AG04449 (cell line): ENCODE measurements at places on chromosomes 3 and 15.

DNA sequence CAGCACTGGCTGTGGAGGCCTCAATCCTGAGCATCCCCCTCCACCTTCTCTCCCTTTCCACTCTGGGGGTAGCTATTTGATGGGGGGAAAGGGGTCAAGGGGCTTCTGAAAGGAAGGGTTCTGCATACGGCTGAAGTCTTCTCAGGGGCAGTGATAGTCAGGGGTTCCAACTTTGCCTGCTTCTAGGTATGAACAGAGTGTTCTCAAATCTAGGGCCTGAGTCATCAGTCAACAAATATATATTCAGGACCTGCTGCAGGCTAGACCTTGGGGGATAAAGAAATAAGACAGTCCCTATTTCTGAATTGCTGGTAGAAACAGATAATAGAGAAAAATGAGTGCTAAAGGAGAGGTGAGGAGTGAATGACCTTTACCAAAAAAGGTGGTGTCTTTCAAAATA is 12.8 kb downstream of the RGMA start:
- no peak for DNase-seq

DNA sequence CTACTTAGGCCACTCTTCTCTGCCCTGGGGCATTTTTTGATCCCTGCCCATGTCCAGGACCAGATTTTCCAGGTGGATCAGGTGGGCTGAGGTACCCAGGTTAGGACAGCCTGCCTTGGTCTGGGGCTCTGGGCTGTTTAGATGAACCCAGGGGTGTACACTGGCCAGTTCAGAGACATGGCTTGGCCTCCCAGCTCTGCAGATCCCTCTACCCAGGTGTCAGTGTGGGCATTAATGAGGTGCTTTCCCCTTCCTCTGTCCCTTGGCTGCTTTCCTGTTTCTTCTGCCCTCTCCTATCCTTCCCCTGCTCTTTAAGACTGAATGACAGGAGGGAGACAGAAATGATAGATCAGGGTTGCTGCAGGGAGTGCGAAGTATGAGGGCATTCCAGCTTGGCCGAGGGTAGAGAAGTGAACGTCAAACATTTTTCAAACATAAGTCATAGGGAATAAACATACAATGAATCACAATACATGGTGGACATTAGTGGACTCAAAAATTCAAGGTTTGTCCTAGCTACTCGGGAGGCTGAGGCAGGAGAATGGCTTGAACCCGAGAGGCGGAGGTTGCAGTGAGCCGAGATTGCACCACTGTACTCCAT is 30.5 kb downstream of the RTP1 start:
- DNase-seq, result peak; percentile 46

- DNase-seq, result no peak
These were observed 707.7 kb upstream of the EPHA6 start for GRCh38 chr3:96106701-96107100.

GRCh38 chr3:133375403-133375745 is 24.5 kb upstream of the BFSP2 start:
- no peak for DNase-seq

GRCh38 chr3:161689584-161690298 is 193.1 kb downstream of the OTOL1 start:
- no peak for DNase-seq

GRCh38 chr3:183188895-183189462 is 26.4 kb upstream of the LAMP3 start:
- DNase-seq, result no peak

- DNase-seq, result no peak
These were observed 170.2 kb downstream of the GMNC start for GRCh38 chr3:190692256-190692655.

GRCh38 chr3:10722911-10723310 is 93.1 kb upstream of the SLC6A11 start:
- no peak for DNase-seq

- peak; percentile 24 for DNase-seq
These were observed 14.5 kb downstream of the LAMP3 start for GRCh38 chr3:183148056-183148455.

DNA sequence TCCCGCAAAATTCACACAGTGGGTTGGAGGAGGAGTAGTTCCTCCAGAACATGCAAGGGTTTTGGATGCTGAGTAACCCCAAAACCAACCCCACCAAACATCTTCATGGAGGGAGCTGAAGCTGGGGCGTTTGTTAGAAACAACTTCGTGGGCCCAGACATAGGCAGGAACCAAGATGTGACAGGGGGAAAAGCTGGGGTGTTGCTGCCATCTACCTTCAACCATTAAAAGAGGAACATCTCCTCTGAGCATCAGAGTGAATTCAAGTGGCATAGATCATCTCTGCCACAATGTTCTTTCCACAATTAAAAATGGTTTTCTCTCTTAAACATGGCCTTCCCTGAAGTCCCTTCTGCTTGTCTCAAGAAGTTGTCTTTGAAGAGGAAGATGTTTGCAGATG is 20.5 kb downstream of the SIDT1 start:
- DNase-seq, result no peak

- DNase-seq, result no peak
These were observed 2.4 kb downstream of the CAMK2N2 start for GRCh38 chr3:184258926-184259325.

- no peak for DNase-seq
These were observed 51.0 kb upstream of the KLF13 start for GRCh38 chr15:31275331-31276262.

DNA sequence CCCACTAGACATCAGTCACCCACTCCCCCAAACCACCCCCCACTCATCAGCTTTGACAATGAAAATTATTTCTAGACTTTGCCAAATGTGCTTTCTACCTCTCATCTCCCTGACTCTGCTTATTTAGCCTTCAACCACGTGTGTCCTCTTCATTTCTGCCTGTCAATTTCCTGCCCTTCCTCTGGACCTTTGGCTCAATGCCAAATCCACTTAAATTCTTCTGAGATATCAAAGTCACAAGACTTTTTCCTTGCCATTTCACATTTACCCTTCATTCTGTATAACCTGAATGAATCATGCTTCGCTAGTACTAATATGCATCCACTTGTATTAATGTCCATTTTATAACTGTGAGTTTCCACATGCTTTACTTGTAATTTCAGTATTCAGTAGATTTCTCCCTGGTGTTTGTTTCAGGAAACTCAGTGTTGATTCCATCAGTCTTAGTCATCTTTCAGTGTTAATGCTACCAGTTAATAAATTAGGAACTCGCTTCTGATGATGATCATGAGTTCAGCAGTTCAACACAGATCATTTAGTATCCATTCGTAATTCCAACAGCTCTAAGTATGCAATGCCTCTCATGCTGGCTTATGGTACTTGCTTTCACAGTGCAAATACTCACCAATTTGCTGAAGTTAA is 128.2 kb upstream of the OSTN start:
- no peak for DNase-seq

DNA sequence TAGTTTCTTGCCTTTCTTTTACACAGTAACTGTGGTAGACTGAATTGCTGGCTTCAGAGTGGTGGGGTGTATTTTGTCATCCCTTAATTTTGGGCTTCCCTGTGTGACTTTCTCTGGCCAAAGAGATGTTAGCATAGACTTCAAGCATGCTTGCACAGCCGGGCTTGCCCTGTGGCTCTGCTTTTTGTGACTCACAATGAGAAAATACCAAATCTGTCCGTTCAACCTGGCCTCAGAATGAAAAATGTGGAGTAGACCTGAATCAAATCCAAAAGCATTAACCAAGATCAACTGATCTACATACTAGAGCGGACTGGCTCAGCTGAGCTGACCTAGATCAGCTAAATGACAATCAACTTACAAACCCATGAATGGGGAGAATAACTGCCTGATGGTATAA is 51.4 kb downstream of the PLAAT1 start:
- no peak for DNase-seq

- no peak for DNase-seq
These were observed 103.7 kb downstream of the EFL1 start for GRCh38 chr15:82158811-82159210.

DNA sequence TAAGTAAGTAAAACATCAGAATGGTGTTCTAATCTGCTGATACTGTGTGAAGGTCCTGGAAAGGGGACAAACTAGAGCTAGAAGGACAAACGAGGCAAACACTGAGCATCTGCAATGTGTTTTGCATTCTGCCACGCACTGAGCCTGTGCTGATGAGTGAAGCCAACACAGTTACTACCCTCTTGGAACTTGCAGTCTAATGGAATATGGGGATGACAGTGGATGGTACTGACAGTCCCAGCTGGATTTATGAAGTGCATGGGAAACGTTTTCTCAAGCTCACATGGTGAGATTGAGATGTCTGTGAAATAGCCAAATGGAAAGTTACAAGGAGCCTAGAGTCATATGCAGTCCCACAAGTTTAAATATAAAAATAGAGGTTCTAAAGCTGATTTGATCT is 86.6 kb downstream of the FOXB1 start:
- no peak for DNase-seq

- DNase-seq, result no peak
These were observed 45.2 kb downstream of the ATP2B2 start for GRCh38 chr3:10459954-10460754.

- no peak for DNase-seq
These were observed 116.9 kb downstream of the SLC9A9 start for GRCh38 chr3:143731320-143731719.

DNA sequence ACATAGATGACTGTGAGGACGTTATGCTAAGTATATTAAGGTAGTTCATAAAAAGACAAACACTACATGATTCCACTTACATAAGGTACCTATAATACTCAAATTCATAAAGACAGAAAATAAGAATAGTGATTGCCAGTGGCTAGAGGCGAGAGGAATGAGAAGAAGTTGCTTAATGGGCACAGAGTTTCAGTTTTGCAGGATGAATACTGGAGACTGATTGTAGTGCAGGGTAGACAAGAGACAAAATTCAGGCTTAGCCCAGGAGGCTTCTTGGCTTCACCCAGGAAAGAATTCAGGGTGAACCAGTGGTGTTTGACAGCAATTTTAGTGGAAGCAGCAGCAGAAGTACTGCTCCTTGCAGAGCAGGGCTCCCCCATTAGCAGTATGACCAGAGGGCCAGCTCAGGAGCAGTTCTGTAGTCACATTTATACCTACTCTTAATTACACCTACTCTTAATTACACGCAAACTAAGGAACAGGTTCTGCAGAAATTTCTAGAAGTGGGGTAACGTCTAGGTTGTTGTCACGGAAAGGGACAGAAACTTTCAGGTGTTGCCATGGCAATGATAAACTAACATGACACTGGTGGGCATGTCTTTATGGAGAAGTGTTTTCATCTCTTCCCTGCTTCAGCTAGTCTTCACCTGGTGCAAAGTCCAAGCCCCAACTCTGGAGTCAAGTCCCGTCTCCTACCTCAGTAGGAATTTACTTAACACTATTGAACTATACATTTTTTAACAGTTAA is 55.2 kb downstream of the TBL1XR1 start:
- no peak for DNase-seq

- DNase-seq, result no peak
These were observed 23.5 kb upstream of the SLC4A7 start for GRCh38 chr3:27507515-27508266.

DNA sequence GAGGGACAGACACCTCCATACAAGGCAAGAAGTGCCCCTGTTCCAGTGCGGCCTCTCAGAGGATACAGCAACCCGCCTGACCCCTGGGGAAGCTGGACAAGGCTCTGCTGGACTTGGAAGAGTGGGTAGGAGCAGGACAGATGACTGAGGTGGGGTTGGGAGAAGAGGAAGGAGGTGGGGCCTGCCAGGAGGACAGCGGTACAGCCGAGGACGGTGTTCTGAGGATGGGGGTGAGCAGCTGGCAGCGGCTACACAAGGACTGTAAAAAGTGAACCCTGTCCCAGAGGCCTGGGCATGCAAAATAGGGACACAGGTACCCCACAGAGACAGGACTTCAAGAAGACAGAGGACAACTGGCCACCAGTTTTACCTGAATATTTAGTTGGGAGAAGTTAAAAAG is 23.5 kb upstream of the ELP6 start:
- DNase-seq, result no peak
